ENCODE measurements at places on chromosomes 12 and 14. TPM values are rescaled to one million over a fixed set of nuclear protein-coding genes. Genes with fewer than 3 reads are reported as not detected.

Gene CD69
- not detected for total RNA-seq

Gene ACVRL1
- total RNA-seq: 78.0 TPM

Gene FGF23
- not detected for total RNA-seq

Gene SAMD4A
- total RNA-seq: 65.6 TPM

Gene HOXC10
- total RNA-seq: not detected

Gene OR9K2
- total RNA-seq: not detected

Gene OSBPL8
- total RNA-seq: 89.4 TPM

Gene NOP9
- total RNA-seq: 18.5 TPM

Gene SPIC
- not detected for total RNA-seq

Gene STAC3
- not detected for total RNA-seq

Gene MAP1LC3B2
- total RNA-seq: 0.36 TPM

Gene NELL2
- not detected for total RNA-seq

Gene PTPN6
- total RNA-seq: 0.61 TPM

Gene DLGAP5
- 3.1 TPM for total RNA-seq

Gene SCNN1A
- 0.85 TPM for total RNA-seq

Gene B3GNT4
- total RNA-seq: not detected

Gene C1S
- 222 TPM for total RNA-seq

Gene ZNF605
- total RNA-seq: 15.1 TPM

Gene HOXC4
- 0.24 TPM for total RNA-seq

Gene UNG
- 24.2 TPM for total RNA-seq

Gene CATSPERB
- total RNA-seq: not detected

Gene IFI27L2
- total RNA-seq: 63.4 TPM

Gene RIPK3
- total RNA-seq: 29.0 TPM

Gene ATXN2
- 45.7 TPM for total RNA-seq
